Activated CD8-positive, alpha-beta T cell treated with anti-CD3 and anti-CD28 coated beads, Interleukin-2, amount 10 ng/mL, durations not matched to agents 7 days and 5 days (primary cell): ENCODE measurements at places on chromosomes 13 and 19. TPM values are rescaled to one million over a fixed set of nuclear protein-coding genes. Genes with fewer than 3 reads are reported as not detected.

DNA sequence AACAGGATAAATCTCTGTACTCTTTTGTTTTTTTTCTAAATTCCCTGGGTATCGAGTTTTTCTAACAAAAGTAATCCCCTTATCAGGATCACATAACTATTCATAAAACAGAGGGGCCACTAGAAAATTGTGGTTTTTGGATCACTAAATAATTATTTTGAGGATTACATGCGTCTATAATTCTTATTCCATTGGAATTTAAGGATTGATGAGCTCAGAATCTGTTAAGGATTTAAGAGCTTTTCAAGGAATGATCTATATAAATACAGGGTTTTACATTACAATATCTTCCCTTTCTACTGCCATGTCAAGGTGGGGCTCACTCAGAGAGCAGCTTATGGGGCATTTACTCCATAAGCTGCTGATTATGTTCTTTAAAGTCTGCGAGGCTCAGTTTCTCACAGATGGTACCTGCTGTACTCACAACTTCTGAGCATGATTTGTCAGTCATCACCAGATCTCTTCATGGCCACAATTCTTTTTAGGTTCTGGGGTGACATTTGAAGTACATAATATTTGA is 449.8 kb downstream of the PCDH17 start:
- DNase-seq, result no peak

DNA sequence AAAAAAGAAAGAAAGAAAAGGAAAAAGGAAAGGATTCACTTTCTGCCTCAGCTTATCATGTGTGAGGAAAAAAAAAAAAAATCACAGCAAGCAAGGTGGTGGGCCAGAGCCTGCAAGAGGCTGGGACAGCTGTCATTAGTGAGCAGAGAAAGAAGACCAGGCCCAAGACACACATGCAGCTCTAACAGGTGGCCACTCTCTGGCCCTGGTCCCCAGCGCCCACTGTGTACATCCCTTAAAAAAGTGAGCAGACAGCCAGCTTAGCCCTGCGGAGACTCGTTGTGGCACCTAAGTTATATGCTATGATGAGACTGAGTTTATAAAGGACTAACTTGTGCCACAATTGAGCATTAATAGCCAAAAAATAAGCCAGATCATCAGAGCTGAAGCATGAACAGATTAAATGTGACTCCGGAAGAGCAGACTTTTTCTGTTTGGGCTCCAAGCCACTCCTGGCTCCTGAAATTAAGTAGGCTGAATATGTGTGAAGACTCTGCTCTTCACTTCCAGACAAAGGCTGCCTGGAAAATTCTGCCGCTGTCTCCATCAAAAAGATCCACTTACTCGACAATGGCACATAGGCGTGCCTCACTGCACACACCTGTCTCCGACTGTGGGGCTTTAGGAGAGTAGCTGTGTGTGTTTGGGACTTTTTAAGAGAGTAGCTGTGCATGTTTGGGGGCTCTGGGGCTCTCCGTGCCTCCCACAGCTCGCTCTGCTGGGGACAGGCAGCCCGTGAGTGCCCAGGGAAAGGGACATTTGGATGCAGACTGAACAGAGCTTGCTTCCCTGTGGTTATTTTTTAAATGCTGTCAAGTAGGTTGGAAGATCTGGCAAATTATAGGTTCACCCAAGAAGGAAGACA is 55.0 kb downstream of the LATS2 start:
- no peak for DNase-seq

- DNase-seq, result no peak
These were observed 5.7 kb upstream of the SYCE2 start for GRCh38 chr19:12924621-12925310.

DNA sequence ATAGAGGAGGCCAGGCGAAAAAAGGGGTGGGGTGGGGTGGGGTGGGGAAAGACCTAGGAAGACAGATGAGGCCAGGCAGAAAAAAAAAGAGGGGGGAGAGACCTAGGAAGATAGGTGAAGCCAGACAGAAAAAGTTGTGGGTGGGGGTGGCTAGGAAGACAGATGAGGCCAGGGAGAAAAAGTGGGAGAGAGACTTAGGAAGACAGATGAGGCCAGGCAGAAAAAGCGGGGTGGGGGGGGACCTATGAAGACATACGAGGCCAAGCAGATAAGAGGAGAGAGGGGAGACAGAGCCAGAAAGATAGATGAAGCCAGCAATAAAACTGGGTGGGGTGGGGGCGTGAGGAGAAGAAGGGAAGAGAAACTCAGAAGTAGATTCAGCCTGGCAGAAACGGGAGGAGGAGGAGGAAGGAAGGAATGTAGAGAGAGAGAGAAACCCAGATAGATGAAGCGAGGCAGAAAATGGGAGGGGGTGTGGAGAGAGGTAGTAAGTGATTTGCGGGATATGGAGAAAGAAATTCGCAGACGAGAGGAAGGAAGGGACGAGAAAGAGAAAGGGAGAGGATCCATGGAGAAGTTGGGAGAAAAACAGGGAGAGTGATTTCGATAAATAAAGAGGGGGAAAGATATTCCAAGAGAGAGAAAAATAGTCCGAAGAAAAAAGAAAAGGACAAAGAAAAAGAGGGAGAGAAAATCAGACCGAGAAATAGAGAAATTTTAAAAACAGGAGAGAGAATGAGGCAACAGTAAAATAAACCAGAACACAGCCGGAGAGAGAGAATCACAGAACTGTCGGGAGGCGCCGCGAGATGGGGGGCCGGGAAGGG is 12.2 kb upstream of the CACNG6 start:
- DNase-seq, result no peak

DNA sequence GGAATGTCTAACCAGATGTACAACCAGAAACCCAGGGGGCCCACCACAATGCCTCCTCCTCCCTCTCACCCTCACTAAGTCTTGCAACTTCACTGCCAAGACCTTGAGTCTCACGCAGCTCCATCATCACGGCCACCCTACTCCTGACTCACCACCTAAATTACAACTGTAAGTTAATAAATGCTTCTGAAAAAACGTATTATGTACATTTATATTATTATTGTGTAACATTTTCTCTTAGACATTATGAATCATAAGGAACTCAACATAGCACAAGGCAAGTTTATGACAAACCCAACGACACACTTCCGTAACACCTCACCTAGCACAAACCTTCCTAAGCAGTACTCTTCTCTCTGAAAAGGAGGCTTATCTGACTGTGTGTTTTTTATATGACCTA is 20.7 kb downstream of the MIPEP start:
- no peak for DNase-seq

POLR1D gene
- total RNA-seq, result 140 TPM

DNA sequence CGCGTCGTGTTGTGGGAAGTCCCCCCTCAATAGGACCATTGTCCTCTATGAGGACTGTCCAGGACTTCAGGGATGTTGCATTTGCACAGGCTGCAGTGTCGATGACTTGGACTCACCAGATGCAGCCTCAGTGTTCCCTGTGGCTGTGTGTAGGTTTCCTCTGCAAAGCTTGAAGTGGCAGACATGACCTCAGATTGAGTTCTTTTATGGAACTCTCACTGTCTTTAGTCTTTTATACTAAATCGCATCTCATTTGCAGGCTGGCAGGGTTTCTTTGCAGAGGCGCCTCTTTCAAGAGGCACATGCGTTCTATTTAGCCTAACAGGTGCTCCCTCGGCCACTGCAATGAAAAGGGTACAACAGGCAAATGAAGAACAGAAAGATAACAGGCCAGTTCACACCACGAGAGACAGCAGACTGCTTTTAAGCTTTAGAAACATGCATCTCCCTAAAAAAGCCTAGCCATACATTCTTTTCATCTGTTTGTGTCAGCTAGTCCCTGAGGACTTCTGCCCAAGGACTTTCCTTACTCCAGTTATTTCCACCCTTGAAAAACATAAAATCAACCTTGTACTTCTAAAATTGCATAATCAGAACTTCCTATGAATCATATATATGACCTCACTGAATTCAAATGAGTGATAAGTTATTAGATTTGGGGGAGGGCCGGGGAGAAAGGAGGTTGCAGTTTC is 118.4 kb downstream of the RAB20 start:
- DNase-seq, result no peak

SAE1 gene
- total RNA-seq, result 165 TPM

DNA sequence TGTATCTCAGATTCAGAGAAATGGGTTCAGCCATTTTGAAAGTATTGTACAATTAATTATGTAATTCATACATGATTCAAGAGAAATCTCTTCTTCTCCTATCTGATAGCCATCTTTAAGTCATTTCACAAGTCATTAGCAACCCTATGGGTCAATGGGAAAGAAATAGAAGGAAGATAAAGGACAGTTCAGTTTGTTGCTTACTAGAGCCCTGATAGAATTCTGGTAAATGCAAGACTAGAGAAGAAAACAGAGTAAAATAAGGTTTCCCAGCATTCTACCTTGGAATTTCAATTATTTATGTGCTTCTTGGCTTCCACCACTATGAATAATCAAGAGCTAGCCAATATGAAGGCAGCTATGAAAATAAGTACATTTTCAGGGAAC is 117.7 kb downstream of the LHFPL6 start:
- no peak for DNase-seq

- peak; percentile 92 for DNase-seq
These were observed 638 bp downstream of the ADGRE5 start for GRCh38 chr19:14381689-14382474.
